ENCODE measurements at places on chromosomes 13 and 19.

DNA sequence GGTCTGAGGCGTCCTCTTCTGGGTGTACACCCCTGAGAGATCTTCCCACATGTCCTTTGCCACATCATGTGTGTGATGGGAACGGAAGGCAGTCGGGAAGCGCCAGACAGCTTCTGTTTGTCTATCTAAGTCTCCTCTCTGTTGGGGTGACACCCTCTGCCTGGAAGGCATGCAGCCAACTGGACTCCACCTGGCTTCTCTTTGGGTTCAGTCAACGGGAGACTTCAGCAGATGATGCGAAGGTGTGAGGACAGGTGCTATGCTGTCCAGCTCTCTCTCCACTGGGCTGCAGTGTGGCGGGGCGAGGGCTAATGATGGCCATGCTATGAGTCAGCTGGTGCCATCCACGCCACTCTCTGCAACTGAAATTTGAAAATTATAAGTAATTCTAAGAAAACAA, 14.3 kb upstream of the SBK3 start:
- no peak for DNase-seq

DNA sequence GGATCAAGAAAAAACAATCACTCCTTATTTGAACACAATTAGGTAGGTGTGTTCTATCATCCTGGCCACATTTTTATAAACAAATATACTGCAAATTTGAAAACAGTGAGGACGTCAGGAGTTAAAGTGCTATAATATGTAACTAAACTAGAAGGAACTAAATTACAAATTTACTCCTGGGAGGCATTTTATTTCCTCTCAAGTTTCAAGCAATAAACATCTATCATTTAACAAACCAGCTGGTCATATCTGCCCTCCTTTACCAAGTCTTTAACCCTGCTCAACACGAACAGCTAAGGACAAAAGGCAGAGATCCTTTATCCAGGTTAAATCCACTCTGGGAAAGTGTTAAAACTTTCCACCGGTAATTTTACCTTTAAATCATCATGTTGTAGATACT, 26.5 kb downstream of the ANKRD10 start:
- no peak for DNase-seq

DNA sequence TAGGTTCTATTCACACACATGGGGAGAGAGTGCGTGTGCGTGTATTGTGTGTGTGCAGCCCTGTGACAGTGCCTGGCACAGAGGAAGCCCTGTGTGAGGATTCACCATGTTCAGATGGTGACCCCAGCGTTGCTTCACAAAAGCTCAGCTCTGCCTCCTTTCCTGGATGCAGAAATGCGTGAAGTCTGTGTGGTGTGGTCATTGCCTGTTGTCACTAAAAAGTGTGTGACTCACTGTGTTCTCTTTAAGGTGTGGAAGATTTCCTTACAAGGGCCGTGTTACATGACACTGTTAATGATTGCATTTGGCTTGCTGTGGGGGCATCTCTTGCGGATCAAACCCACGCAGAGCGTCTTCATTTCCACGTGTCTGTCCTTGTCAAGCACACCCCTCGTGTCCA, 19.5 kb upstream of the DCUN1D2 start:
- DNase-seq = no peak

DNA sequence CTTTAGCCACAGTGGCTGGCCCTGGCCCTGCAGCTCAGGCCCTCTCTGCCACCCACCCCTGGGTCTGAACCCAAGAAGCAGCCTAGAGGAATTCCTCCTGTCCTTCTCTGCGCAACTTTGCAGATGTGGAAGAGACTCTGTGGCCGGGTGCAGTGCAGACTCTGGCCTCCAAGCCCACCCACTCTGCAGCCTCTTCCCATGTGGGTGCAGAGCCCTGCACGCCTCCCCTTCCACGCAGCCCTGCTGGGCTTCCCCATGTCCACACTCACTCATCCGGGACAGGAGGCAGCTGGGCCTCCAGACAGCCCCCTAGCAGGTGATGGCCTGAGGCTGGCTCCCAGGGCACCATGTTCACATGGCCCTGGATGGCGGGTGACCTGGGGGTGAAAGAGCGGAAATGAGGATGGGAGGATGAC, 2.5 kb downstream of the TEX29 start:
- no peak for DNase-seq

- no peak for DNase-seq
Observed at GRCh38 chr19:42568006-42568405, 26.7 kb downstream of the CEACAM8 start.

DNA sequence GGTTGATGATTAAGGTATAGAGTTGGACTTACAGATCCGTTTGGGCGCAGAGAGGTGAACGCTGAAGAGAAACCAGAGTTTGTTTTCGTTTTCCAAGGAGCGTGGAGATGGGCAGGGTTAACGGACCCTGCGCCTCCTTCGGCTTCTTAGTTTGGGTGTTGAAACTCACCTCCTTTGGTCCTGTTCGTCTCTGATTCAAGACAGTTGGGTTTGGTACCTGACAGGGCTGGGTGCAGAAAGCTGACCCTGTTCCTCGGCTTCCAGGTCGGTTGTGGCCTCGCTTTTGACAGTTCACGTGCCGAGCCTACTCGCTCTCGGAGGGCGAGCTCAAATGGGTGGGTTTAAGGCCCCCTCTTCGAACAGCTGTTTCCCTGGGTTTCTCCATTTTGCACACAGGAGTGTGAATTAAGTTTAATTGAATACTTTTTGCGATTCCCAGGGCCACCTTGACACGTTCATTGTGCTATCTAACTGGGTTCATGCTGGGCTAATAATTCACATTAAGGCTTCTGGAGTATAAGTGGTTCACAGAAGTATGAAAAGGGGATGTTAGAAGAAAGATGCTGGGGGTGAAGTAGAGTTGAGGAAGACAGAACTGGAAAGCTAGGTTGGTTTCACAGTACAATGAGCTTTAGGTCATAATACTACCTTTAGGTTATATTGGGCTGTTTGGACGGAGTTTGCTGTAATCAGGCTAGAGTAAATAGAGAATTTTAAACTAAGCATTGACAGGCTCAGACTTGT, 638 bp downstream of the USPL1 start:
- DNase-seq = no peak

GRCh38 chr13:76707360-76707759, 178.8 kb downstream of the KCTD12 start:
- no peak for DNase-seq

DNA sequence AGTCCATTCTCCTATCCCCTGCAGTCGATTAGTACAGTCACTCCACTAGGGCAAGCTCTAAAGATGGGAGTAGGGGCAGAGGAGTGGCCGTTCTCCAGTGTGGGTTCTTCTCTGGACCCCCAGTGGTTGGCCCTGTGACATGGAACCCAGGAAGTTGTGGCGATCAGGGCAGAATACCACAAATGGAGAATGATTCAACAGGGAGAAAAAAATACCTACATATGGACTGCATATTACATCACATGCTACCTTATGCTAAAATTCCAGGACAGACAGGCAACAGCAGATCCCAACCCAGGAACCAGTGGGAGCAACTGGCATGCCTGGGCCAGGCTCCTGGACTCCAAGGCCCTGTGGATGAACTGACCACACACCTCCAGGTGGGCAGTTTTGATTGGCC, 20.4 kb downstream of the POU2F2 start:
- no peak for DNase-seq

DNA sequence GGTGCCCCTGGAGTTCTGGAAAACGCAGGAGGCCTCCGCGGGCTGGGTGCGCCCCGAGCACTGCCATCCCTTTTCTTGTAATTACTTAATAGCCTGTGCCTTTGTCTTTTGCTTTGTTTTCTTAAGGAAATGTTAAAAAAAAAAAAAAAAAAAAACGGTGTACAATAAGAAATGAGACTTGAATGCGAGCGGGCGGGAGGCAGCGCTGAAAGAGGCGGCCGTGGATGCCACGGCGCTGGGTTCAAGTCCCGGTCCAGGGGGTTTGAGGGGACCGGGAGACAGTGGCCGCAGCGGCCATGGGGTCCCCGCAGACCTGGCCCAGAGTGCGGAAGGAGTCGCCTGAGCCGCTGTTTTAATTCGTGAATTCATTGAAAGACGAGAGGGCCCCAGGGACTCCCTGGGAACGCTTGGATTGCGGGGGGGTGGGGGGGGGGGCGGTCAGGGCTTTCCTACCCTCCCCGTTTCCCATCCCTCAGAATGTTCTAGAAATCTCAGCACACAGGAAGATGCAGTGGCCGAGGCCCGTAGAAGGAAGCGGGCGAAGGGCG, 349.2 kb upstream of the ARGLU1 start:
- DNase-seq = peak; percentile 16

DNA sequence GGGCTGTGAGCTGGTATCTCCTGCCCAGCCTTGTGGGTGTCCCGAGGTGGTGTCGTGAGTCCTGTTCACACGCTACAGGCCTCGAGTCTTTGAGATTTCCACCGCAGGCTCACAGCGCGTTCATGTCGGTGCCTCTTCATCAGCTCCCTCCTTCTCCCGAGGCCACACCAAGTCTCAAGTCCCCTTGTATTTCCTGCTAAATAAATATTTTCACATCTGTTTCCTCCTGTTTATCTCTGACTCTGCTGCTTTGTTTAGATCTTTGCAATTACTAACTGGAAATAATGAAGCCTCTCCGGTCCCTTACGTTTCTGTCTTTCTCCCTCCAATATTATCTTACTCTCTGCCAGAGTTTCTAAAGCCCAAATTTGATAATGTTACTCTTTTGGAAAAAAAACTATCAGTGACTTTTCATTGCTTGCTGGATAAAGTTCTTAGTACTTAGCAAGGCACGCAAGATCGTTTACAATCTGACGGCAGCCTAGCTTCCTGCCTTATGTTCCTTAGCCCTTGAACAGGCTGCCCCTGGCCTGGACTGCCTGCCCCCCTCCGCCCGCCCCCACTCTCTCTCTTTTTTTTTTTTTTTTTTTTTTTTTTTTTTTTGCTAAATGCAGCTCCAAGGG, 130.5 kb upstream of the RNF113B start:
- DNase-seq = no peak

- DNase-seq = no peak
Observed at GRCh38 chr13:73254827-73255226, 196.0 kb downstream of the KLF5 start.

DNA sequence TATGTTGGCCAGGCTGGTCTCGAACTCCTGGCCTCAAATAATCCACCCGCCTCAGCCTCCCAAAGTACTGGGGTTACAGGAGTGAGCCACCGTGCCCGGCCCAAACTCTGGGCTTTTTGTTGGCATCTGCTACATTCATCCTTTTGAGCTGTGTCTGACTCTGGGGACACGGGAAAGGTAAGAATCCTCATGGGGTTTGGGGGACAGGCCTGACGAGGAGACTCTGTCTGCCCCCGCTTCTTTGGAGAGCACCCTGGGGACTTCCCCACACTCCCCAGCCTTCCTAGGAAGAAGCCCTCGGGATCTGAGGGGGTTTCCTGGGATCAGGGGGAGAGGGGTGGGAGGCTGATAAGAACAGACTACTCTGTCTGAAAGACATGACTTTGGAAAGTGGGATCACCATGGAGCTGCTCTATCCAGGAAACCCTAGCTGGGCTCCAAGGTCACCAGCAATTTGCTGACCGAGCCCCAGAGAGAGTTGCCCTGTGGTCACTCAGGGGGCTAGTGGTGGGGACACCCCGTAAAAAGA, 8.1 kb upstream of the FCER2 start:
- no peak for DNase-seq

DNA sequence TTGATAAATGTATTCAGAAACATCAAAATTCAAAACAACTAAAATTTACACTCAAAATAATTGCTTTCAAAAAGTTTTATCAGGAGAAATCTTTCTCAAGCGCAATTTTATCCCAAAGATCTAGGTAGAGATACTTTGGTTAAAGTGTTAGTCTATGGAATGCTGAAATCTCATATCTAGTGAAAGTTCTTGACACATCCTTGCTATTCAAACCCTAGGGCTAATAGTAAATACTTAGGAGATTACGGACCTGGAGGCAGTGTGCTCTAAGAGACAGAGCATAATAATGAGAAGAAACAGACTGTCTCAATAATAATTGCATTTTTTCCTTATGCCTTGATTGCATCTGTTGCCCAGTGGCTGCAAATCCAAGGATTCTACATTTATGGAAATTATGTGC, 330.8 kb downstream of the DACH1 start:
- DNase-seq = no peak

- DNase-seq = no peak
Observed at GRCh38 chr13:29359181-29359580, 236.3 kb downstream of the SLC7A1 start.

GRCh38 chr19:17590866-17591265, 35.4 kb downstream of the COLGALT1 start:
- DNase-seq = no peak

GRCh38 chr13:79457948-79458347, 23.0 kb upstream of the NDFIP2 start:
- DNase-seq = no peak

DNA sequence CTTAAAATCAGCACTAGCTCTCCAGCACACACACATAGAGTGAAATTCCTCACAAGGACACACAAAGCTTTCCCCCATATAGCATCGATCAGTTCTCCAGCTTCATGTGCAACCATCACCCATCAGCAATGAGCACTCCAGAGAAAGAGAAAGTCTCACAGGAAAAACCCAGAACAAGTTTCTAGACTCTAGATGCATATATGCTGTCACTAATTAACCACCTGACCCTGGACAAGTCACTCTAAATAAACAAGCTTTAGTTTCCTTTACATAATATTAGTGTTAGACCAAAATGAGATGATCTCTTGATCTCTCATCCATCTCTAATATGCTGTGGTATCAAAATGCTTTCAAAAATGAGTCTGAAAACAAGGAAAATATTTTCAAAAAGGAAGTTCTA, 81.2 kb downstream of the TBC1D4 start:
- DNase-seq = no peak

- DNase-seq = no peak
Observed at GRCh38 chr19:49415102-49415809, 8.0 kb downstream of the PTH2 start.

- no peak for DNase-seq
Observed at GRCh38 chr13:35146686-35147085, 204.6 kb downstream of the NBEA start.

- no peak for DNase-seq
Observed at GRCh38 chr19:30214651-30215051, 157.5 kb upstream of the ZNF536 start.

DNA sequence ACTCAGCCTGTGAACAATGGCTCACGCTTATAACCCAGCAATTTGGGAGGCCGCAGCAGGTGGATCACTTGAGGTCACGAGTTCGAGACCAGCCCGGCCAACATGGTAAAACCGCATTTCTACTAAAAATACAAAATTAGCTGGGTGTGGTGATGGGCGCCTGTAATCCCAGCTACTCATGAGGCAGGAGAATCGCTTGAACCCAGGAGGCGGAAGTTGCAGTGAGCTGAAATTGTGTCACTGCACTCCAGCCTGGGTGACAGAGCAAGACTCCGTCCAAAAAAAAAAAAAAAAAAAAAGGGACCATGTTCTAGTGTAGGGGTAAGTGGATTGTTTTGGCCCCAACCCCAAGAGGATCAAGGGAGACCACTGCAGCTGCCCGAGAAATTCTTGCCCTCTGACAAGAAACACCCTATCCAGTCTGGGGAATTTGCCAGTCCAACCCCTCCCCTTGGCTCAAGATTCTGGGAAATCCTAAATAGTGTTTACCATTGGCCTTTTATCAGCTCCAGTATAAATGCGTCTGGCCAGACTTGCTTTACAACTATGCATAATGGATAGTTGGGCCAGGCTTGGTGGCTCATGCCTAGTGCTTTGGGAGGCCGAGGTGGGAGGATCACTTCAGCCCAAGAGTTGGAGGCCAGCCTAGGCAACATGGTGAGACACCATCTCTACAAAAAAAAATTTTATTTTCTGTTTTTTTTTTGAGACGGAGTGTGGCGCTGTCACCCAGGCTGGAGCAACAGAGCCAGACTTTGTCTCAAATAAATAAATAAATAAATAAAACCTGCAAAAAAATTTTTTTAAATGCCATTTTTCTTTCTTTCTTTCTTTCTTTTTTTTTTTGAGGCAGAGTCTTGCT, 5.1 kb upstream of the DHDH start:
- no peak for DNase-seq

- DNase-seq = no peak
Observed at GRCh38 chr13:88068316-88068715, 397.1 kb downstream of the SLITRK5 start.
